CD4-positive, alpha-beta T cell treated with Interleukin-1 beta for 1 hour (primary cell): ENCODE measurements at places on chromosomes 1 and 21.

- DNase-seq: no peak
Measured at GRCh38 chr1:70891051-70891843, 156.4 kb downstream of the PTGER3 start.

GRCh38 chr1:212254853-212255363, 30.3 kb upstream of the PPP2R5A start:
- DNase-seq: peak; percentile 36

- DNase-seq: no peak
Measured at GRCh38 chr21:46127239-46128105, 27.9 kb downstream of the FTCD start.

DNA sequence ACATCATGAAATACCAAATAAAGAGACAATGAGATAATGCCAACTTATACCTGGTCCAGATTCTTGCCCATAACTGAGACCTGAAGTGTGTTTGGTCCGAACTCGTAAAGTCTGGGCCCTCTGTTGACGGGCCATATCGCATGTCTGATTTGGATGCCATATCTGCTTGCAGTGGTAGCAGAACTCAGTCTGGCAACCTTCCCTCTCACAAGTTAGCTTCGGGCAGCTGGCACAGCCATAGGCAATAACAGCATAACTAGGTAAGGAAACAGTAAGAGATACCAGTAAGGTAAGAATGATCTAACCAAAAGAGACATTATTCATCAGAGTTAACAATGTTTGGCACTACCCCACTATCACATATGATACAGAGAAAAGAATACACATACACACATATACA, 15.1 kb downstream of the RNF19B start:
- no peak for DNase-seq

GRCh38 chr1:98698625-98699024, 37.1 kb downstream of the SNX7 start:
- no peak for DNase-seq

DNA sequence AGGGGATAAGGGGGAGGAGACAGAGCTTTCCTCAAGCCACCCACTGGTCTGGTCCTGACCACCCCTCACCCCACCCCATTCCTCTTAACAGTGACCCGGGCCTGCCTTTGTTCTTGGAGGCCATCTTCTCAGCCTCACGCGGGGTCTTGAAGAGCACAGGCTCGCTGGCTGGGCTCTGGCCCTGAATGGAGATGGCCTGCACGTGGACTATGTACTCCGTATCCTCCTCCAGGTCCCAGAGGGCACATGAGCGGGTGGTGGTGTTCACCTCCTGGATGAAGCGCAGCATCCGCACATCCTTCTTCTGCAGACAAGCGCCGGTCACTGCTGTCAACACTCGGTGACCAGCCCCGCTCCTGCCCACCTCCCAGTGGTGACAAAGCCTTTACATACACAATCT, 2.6 kb downstream of the FNDC5 start:
- DNase-seq: no peak

GRCh38 chr1:223153177-223154119, 10.4 kb upstream of the TLR5 start:
- DNase-seq: no peak

- no peak for DNase-seq
Measured at GRCh38 chr1:196121181-196121580, 487.1 kb downstream of the KCNT2 start.

- DNase-seq: no peak
Measured at GRCh38 chr1:199907361-199907760, 120.1 kb upstream of the NR5A2 start.

DNA sequence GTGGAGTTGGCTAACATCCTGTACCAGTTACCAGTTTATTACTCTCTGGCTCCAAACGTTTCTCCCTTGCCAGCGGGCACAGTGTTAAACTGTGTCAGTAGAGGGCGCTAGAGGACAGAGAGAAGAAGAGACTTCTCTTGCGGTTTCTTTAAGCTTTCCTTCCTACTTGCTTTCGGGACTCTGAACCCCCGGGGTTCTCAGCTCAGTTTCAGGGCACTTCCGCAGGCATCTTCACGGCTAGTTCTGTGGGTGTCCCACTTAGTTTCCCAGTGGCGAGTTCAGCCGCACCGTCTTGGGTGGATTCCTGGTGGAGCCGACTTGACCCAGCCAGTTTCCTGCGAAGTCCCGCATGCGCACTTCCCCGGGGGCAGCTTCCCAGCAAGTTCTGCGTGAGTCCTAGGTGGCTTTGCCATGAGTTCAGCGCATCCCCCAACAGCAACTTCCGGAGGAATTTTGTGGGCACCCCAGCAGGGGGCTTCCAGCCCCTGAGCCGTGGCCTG, 37.9 kb upstream of the BTG2 start:
- DNase-seq: peak; percentile 80

- DNase-seq: no peak
Measured at GRCh38 chr1:224431726-224432125, 2.9 kb downstream of the WDR26 start.

GRCh38 chr1:163055005-163055404, 14.2 kb upstream of the RGS4 start:
- no peak for DNase-seq

- no peak for DNase-seq
Measured at GRCh38 chr1:125065821-125066180, 3881.0 kb downstream of the SRGAP2C start.

- DNase-seq: no peak
Measured at GRCh38 chr1:20507248-20507563, 745 bp downstream of the MUL1 start.
